ENCODE measurements at places on chromosomes 3 and 15.

GRCh38 chr15:75647370-75648155, at the start of gene SNX33:
SNX33 (plus strand) TSS chr15:75647912; CDS start chr15:75649103, 1,191 bp downstream.
- DNase-seq: peak; percentile 80

DNA sequence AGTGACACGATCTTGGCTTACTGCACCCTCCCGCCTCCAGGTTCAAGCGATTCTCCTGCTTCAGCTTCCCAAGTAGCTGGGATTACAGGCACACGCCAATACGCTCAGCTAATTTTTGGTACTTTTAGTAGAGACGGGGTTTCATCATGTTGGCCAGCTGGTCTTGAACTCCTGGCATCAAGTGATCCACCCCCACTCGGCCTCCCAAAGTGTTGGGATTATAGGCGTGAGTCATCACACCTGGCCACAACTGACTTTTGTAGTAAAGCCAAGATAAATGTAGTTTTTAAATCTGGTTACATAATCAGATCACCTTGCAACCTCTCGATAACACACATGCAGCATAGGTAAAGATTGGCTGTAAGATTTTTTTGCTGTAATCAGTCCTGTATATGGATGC, 657.5 kb upstream of the DPPA4 start:
- no peak for DNase-seq

DNA sequence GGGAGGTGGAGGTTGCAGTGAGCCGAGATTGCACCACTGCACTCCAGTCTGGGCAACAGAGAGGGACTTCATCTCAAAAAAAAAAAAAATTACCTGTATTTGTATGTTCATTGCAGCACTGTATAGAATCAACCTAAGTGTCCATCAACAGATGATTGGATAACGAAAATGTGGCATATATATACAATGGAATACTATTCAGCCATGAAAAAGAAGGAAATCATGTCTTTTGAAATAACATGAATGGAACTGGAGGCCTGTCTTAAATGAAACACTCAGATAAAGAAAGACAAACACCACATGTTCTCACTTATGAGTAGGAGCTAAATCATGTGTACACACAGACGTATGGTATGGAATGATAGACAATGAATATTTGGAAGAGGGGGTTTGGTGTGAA, 59.4 kb upstream of the MEF2A start:
- no peak for DNase-seq

DNA sequence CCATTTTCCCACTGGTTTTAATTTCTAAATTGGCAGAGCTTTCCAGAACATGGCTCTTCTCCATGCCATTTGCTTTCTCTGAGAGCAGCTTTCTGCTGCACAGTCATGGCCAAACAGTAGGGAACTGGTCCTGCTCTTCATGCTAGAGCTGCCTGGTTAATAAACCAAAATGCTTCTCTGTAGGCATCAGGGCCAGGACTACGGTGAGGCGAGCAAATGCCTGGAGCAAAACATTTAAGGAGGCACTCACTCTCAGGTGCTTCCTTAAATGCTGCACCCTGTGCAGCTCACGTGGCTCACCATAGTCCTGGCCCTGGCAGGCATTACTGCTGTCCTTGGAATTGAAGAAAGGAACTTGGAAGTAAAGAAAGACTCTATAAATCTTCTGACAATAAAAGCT, 48.5 kb upstream of the PPP2R3A start:
- DNase-seq: no peak

GRCh38 chr15:71093054-71094024, 21.9 kb upstream of the THSD4 start:
- peak; percentile 82 for DNase-seq

DNA sequence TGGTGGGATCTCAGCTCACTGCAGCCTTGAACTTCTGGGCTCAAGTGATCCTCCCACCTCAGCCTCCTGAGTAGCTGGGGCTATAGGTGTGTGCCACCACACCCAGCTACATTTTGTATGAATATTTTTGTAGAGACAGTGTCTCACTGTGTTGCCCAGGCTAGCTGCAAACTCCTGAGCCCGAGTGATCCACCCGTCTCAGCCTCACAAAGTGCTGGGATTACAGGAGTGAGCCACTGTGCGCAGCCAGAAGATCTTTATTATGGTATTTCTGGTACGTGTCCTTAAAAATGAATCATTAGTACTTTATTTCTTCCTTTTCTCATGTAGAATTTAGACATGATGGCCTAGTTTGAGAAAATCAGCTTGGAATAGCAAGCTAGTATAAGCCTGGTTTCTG, 153.3 kb downstream of the BCHE start:
- no peak for DNase-seq

DNA sequence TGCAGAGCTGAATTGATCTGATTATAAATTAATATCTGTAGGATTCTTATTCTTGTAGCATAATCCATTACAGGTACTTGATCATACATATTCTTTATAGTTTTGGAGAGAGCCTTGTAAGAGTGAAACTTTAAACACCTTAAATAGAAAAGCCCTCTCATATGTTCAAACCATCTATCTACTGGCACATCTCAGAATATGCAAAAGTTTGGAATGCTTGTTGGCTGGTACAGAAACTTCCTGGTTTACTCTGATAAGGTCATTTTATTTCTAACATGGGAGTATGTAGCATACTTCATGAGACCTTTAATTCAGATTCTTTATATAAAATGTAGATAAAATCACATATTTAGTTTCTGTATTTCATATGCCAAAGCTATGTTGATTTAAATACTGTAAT, 21.9 kb upstream of the SELENOT start:
- DNase-seq: no peak

DNA sequence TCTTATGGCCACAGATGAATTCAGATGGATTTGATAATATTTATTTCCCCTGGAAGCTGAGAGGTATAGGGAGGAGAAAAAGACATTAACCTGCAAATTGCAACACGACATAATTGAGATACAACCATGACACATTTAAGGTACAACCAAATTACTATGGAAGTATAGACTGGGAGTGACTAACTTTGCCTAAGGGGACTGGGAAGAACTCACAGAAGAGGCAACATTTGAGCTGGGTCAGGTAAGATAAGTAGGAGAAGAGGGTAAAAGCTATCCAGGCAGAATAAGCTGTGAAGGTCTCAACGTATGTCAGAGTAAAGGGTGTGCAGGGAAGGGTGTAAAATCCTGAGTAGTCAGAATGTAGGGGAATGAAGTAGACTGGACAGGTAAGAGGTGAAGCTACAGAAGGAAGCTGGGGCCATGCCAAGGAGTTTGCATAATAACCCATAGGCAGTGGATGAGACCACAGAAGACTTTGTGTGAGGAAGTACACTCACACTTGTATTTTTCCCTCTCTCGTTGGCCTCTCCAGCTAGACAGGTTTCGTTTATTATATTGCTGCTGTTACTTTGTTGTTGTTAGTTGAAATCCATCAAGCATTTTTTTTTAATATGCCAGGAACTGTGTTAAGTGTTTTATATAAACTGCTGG, 28.0 kb upstream of the PTX3 start:
- DNase-seq: no peak

DNA sequence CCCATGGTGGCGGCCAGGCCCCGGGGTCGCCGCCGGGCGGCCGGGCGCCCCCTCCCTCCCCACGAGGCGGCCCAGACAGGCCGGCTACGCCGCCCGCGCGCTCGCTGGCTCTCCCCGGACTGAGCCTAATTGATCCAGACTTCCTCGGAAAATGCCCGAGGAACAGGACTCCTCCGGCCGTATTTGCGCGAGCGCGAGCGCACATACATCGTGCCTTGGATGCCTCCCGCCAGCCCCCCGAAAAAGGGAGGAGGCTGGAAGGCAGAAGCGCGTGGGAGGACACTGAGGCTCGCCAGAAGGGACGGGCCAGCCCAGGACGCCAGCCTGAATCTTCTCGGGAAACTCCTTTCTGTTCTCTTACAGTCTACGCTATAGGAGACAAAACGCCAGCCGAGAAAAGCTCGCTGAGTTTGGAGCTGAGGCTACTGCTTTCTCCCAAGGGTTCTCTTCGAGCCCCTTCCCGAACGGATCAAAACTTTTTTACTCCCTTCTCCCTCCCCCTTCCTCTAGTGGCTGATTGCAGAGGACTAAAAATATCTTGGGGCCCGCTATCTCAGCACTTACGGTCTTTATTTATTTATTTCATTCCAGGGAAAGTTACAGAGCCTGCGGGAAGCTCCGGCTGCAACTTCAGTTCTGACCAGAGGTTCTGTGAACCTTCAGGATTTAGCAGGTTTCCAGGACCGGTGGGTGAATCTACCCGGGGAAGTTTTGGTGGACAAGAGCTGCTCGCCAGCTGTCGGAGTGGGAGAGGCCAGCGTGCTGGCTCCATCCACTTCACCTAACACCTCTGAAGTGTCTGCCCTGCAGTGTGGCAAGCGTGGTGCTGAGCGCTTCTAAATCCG, at the start of gene PDZRN3:
PDZRN3 (minus strand) TSS at position 121 of the 845 bp plus-strand sequence.
- DNase-seq: no peak

GRCh38 chr3:42654331-42655201, 1.1 kb downstream of the ZBTB47 start:
- DNase-seq: peak; percentile 63

DNA sequence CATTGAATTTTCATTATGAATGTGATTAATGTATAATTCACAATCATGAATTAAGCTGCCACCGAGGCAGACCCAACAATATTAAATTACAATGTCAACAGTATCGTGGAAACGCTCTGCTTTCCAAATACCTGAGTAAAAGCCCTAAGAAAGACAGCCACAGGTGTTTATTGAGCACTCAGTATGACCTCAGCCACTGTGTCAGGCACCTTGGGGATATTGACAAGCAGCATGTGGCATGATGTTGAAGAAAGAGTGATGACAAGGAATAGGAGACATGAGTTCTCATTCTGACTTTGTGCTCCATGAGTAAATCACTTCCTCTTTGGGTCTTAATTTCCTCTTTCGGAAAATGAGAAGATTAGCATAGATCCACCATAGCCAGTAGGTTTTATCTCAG, 12.8 kb downstream of the C2CD4A start:
- no peak for DNase-seq

DNA sequence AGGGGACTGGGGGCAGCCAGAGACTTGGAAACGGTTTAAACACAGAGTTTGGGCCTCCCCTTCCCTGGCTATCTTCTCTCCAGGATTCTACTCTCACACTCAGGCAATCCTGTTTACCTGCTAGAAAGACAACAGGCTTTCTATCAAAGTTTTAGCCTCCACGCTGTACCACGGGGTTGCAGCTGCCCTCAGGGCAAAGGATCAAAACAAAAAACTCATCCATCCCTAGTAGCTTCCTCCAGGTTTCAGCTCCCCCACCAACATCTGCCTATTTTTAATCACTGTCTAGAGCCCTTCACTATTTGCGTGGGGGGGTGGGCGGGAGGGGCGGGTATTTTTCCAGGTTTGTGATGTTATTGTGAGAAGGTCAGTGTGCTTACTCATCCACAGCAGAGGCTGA, 286.8 kb upstream of the TRIM42 start:
- DNase-seq: no peak

- no peak for DNase-seq
These were observed 23.3 kb downstream of the SLC6A6 start for GRCh38 chr3:14425581-14426304.

DNA sequence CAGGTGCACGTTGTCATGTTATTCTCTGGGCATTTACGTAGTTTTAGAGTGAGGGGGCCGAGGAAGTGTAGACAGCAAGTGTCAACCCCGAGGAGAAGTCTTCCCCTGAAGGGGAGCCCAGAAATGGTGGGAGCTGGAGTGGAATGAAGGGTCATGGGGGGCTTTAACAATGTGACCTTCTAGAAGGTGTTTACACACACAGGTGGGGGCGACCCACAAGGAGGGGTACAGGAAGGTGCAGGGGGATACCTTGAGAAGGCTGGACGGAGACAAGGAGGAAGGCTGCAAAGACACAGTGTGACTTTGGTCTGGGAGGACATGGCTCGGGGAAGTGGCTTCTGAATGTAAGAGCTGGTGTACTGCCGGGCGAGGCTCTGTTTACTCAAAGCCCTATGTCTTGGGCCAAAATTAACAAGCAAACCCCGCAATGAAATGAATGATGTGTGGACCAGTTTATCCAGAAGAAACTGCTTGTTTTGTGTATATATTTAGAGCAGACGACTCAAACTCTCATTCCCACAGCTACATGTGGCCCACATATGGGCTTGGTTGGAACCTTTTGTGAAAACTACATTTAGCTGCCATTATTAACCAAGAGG, 18.7 kb downstream of the TRPM1 start:
- DNase-seq: no peak

DNA sequence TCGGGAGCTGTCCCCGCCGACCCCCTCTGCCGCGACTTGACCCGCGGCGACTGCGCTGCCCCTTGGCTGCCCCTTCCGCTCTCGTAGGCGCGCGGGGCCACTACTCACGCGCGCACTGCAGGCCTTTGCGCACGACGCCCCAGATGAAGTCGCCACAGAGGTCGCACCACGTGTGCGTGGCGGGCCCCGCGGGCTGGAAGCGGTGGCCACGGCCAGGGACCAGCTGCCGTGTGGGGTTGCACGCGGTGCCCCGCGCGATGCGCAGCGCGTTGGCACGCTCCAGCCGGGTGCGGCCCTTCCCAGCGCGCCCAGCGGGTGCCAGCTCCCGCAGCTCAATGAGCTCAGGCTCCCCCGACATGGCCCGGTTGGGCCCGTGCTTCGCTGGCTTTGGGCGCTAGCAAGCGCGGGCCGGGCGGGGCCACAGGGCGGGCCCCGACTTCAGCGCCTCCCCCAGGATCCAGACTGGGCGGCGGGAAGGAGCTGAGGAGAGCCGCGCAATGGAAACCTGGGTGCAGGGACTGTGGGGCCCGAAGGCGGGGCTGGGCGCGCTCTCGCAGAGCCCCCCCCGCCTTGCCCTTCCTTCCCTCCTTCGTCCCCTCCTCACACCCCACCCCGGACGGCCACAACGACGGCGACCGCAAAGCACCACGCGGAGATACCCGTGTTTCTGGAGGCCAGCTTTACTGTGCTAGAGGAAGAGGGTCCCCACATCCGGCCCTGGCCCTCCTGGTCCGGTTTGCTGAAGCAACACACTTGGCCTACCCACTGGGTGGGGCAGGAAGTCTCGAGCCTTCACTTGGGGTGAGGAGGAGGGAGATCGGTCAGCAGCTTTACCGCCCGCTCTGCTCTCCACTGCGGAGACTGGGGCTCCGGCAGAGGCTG, at the start of gene RASSF1:
RASSF1 (minus strand) TSS at position 389 of the 882 bp plus-strand sequence; CDS start at position 358, 31 bp downstream.
- peak; percentile 27 for DNase-seq

GRCh38 chr3:103712320-103713008, 1277.6 kb downstream of the ZPLD1 start:
- DNase-seq: peak; percentile 32

- DNase-seq: no peak
These were observed 270.9 kb downstream of the TLE3 start for GRCh38 chr15:69826819-69827175.

DNA sequence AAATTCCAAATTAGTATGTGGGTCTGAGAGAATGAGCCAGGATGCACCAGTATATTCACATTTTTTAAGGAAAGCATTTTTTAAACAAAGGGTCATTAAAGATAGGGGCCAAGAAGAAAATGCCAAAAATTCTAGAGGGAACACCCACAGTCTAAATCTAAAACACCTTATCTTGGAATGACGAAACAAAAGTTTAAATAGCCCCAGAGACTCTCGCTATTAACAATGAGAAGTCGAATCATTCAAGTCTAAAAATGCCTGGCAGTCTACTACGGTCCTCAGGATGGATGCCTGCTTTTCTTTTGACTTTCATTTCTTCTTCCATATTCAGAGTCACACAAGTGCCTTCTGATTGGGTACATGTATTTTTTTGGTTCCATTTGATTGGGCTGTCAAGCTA, 66.3 kb downstream of the SSUH2 start:
- DNase-seq: no peak

- DNase-seq: no peak
These were observed 57.2 kb downstream of the ATP1B3 start for GRCh38 chr3:141933421-141934300.
